Mesothelial cell of epicardium (in vitro differentiated cells): ENCODE measurements at places on chromosomes 1 and 21. TPM values are rescaled to one million over a fixed set of nuclear protein-coding genes. Genes with fewer than 3 reads are reported as not detected.
A peak's percentile ranks its signal among the peaks of the same experiment; 100 is the strongest.

The LAD1 gene
- 17.6 to 23.0 TPM (median 20.7 TPM) in 3 replicates for total RNA-seq

DNA sequence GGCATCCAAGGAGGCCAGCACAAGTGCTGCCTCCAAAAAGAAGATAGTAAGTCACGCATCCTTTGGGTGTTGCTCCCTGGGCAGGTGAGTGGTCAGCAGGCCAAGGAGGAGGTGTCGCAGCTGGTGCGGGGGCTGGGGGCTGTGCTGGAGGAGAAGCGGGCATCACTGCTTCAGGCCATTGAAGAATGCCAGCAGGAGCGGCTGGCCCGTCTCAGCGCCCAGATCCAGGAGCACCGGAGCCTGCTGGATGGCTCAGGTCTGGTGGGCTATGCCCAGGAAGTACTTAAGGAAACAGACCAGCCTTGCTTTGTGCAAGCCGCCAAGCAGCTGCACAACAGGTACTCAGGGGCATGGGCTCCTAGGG lies 4.3 kb downstream of the TRIM46 start:
- no peak for DNase-seq
- H3K27me3 ChIP-seq, result peaks cover 11% of the 10 kb centered on the region
- peaks cover 16% of the 10 kb centered on the region for H3K4me1 ChIP-seq
- no peaks in the 10 kb centered on the region for H3K36me3 ChIP-seq

The OR2T2 gene
- total RNA-seq, result not detected in 3 replicates

The GNG5 gene
- 93.7 to 95.5 TPM (median 95.0 TPM) in 3 replicates for total RNA-seq

The LRRC38 gene
- not detected in 3 replicates for total RNA-seq

DNA sequence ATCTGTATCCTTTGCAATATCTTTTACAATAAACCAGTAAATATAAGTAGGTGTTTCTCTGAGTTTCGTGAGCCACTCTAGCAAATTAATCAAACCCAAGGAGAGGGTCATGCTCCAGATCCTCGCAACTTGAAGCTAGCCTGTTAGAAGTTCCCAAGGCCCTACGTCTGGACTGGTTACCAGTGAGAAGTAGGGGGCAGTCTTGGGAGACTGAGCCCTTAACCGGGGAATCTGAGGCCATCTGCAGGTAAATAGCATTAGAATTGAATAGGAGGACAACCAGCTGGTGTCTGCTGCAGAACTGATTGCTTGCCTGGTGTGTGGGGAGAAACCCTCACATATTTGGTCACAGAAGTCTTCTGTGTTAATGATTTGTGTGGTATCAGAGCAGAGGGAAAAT lies 190.5 kb downstream of the RYR2 start:
- H3K4me3 ChIP-seq, result no peak overlapping the region
- H3K4me1 ChIP-seq, result peaks cover 9% of the 10 kb centered on the region
- H3K36me3 ChIP-seq, result no peaks in the 10 kb centered on the region
- no peak for DNase-seq
- no peak overlapping the region for H3K27ac ChIP-seq

The OXCT2 gene
- 0.20 to 0.65 TPM (median 0.22 TPM) in 3 replicates for total RNA-seq

The LIPI gene
- total RNA-seq, result not detected in 3 replicates

DNA sequence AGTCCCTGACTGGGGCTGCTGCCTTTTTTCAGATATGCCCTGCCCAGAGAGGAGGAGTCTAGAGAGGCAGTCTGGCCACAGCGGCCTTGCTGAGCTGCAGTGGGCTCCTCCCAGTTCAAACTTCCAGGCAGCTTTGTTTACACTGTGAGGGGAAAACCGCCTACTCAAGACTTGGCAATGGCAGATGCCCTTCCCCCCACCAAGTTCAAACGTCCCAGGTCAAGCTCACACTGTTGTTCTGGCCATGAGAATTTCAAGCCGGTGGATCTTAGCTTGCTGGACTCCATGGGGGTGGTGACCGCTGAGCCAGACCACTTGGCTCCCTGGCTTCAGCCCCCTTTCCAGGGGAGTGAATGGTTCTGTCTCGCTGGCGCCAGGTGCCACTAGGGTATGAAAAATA lies 18.3 kb upstream of the C1orf53 start:
- H3K4me3 ChIP-seq, result no peak overlapping the region
- H3K4me1 ChIP-seq, result no peaks in the 10 kb centered on the region
- no peak overlapping the region for H3K27ac ChIP-seq
- DNase-seq, result no peak
- H3K36me3 ChIP-seq, result no peaks in the 10 kb centered on the region

DNA sequence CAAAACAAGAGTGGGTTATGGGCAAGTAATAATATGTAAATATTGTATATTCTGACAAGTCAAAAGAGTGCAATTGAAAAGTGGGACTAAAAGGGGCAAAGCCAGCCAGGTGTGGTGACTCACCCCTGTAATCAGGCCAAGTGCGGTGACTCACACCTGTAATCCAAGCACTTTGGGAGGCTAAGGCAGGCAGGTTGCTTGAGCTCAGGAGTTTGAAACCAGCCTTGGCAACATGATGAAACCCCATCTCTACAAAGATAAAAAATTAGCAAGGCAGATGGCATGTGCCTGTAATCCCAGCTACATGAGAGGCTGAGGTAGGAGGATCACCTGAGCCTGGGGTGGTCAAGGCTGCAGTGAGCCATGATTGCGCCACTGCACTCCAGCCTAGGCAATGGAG lies 304.0 kb downstream of the HHIPL2 start:
- peaks cover 6% of the 10 kb centered on the region for H3K27me3 ChIP-seq
- H3K36me3 ChIP-seq, result no peaks in the 10 kb centered on the region
- no peak for DNase-seq
- H3K4me1 ChIP-seq, result no peaks in the 10 kb centered on the region

The OR2L5 gene
- total RNA-seq, result not detected in 3 replicates

DNA sequence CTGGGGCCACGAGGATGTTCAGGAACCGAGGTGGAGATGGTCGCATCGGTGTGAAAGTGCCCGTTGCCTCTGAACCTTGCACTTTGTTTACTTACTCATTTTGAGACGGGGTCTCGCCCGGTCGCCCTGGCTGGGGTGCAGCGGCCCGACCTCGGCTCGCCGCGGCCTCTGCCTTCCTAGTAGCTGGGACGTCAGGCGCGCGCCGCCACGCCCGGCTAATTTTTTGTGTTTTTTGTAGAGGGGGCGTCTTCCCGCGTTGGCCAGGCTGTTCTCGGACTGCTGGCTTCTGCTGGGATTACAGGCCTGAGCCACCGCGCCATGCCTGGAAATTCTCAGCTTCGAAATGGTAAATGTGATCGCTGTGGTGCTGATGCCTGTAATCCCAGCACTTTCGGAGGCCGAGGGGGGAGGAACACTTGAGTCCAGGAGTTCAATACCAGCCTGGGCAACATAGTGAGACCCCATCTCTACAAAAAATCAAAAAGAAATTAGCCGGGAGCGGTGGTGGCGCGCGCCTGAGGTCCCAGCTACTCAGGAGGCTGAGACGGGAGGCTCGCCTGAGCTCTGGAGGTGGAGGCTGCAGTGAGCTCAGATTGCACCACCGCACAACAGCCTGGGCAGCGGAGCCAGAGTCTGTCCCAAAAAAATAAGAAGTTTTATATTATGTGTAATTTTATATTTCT lies 684 bp upstream of the MRPL20 start:
- DNase-seq, result no peak
- peak overlapping the region; percentile 85 for H3K27ac ChIP-seq

The SH3BGR gene
- total RNA-seq, result 4.3 to 4.6 TPM (median 4.5 TPM) in 3 replicates

GRCh38 chr1:204432708-204433107 lies 21.1 kb upstream of the PPP1R15B start:
- H3K27ac ChIP-seq, result no peak overlapping the region
- DNase-seq, result no peak
- H3K4me1 ChIP-seq, result peaks cover 2% of the 10 kb centered on the region
- peaks cover 44% of the 10 kb centered on the region for H3K36me3 ChIP-seq

The ADAMTS1 gene
- 67.8 to 77.6 TPM (median 72.7 TPM) in 3 replicates for total RNA-seq

DNA sequence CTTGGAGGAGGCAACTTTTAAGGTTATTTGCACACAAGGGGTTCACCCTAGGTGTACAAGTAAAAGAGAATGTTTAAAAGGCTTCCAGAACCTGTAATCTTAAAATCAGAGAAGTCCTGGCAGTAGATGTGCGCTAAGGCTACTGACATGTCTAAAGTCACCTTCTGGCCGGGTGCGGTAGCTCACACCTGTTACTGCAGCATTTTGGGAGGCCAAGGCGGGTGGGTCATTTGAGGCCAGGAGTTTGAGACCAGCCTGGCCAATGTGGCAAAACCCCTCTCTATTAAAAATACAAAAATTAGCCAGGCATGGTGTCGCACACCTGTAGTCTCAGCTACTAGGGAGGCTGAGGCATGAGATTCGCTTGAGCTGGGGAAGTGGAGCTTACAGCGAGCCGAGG lies 20.3 kb upstream of the DEGS1 start:
- no peaks in the 10 kb centered on the region for H3K27me3 ChIP-seq
- peaks cover 11% of the 10 kb centered on the region for H3K36me3 ChIP-seq
- no peak overlapping the region for H3K4me3 ChIP-seq
- H3K4me1 ChIP-seq, result peaks cover 20% of the 10 kb centered on the region
- no peak for DNase-seq

- H3K27me3 ChIP-seq, result no peaks in the 10 kb centered on the region
- H3K36me3 ChIP-seq, result no peaks in the 10 kb centered on the region
- peak overlapping the region; percentile 99 for H3K27ac ChIP-seq
- no peak for DNase-seq
- H3K4me1 ChIP-seq, result peaks cover 34% of the 10 kb centered on the region
Measured at GRCh38 chr1:223844787-223845036, 1.0 kb downstream of the TP53BP2 start.

The TNN gene
- total RNA-seq, result 2.0 to 2.2 TPM (median 2.0 TPM) in 3 replicates

GRCh38 chr1:156503698-156504437 lies 3.3 kb upstream of the MEF2D start:
- H3K36me3 ChIP-seq, result no peaks in the 10 kb centered on the region
- peak overlapping the region; percentile 55 for H3K4me3 ChIP-seq
- H3K27me3 ChIP-seq, result no peaks in the 10 kb centered on the region
- DNase-seq, result no peak

- H3K4me3 ChIP-seq, result no peak overlapping the region
- H3K4me1 ChIP-seq, result peaks cover 17% of the 10 kb centered on the region
- H3K36me3 ChIP-seq, result no peaks in the 10 kb centered on the region
- no peak for DNase-seq
Measured at GRCh38 chr1:75613916-75614315, 3.0 kb upstream of the SLC44A5 start.

- peaks cover 7% of the 10 kb centered on the region for H3K4me1 ChIP-seq
- DNase-seq, result no peak
- no peak overlapping the region for H3K4me3 ChIP-seq
- no peaks in the 10 kb centered on the region for H3K27me3 ChIP-seq
- no peak overlapping the region for H3K27ac ChIP-seq
Measured at GRCh38 chr21:35236090-35236489, 187.0 kb upstream of the RUNX1 start.

GRCh38 chr1:199573047-199573446 lies 454.5 kb upstream of the NR5A2 start:
- no peaks in the 10 kb centered on the region for H3K4me1 ChIP-seq
- H3K27ac ChIP-seq, result no peak overlapping the region
- DNase-seq, result no peak
- no peak overlapping the region for H3K4me3 ChIP-seq
- H3K36me3 ChIP-seq, result no peaks in the 10 kb centered on the region

The APOBEC4 gene
- not detected in 3 replicates for total RNA-seq

The YBEY gene
- 17.2 to 18.4 TPM (median 17.7 TPM) in 3 replicates for total RNA-seq

DNA sequence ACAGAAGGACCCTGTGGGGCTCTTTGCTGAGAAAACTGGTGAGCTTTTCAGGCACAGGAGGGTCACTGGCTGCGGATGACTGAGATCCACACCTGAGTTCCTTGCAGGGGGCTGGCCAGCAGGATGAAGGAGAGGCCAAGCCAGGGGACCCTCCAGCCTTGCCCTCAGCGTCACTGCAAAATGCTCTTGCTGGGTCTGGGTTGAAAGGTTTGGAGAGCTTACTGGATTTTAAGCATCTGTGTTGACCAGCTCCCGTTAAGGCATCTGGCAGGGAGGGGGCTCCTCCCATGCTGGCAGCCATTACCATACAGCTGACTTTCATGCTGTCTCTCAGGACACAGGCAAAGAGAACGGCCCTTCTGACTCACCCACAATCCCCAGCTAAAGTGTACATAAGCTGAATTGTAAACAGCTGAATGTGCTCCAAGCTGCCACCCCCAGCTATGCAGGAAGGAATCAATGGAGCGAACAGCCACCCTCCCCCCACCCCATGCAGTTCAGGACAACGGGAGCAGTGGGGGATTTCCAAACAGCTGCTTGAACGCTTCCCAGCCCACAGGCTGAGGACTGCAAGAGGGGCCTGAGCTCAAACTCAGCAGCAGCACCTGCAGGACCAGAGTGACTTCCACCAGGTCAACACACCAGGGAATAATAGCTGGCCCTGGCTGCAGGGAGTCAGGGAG lies 21.3 kb upstream of the A3GALT2 start:
- peak overlapping the region; percentile 72 for H3K27ac ChIP-seq
- H3K36me3 ChIP-seq, result peaks cover 3% of the 10 kb centered on the region
- no peaks in the 10 kb centered on the region for H3K27me3 ChIP-seq
- H3K4me1 ChIP-seq, result peaks cover 87% of the 10 kb centered on the region
- no peak overlapping the region for H3K4me3 ChIP-seq

DNA sequence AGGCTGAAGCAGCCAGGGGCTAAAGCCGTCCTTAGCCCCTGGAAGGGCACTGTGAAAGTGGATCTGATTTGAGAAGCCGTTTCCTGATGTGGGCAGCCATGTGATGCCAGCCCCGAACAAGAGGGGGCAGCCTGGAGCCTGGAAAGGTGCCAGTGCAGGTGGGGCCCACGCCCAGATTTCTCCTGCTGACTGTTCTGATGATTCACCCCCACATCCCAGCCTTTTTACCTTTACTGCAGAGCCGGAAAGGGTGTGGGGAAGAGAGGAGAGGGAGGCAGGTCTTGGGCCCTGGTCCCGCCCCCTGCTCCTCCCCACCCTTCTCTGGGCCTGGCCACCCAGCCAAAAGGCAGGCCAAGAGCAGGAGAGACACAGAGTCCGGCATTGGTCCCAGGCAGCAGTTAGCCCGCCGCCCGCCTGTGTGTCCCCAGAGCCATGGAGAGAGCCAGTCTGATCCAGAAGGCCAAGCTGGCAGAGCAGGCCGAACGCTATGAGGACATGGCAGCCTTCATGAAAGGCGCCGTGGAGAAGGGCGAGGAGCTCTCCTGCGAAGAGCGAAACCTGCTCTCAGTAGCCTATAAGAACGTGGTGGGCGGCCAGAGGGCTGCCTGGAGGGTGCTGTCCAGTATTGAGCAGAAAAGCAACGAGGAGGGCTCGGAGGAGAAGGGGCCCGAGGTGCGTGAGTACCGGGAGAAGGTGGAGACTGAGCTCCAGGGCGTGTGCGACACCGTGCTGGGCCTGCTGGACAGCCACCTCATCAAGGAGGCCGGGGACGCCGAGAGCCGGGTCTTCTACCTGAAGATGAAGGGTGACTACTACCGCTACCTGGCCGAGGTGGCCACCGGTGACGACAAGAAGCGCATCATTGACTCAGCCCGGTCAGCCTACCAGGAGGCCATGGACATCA lies at the start of gene SFN:
TSS of gene SFN (plus strand) at position 369 of the 904 bp plus-strand sequence. CDS start at position 433, 64 bp downstream.
- peaks cover 23% of the 10 kb centered on the region for H3K4me1 ChIP-seq
- no peaks in the 10 kb centered on the region for H3K36me3 ChIP-seq
- H3K27ac ChIP-seq, result peak within 1 kb of the TSS; percentile 48
- no peaks in the 10 kb centered on the region for H3K27me3 ChIP-seq
- H3K4me3 ChIP-seq, result peak within 1 kb of the TSS; percentile 85
- peak; percentile 53 for DNase-seq

- H3K4me1 ChIP-seq, result no peaks in the 10 kb centered on the region
- peaks cover 14% of the 10 kb centered on the region for H3K27me3 ChIP-seq
- H3K27ac ChIP-seq, result no peak overlapping the region
- H3K36me3 ChIP-seq, result no peaks in the 10 kb centered on the region
- H3K4me3 ChIP-seq, result no peak overlapping the region
Measured at GRCh38 chr1:56964349-56965017, 1.3 kb downstream of the C8B start.
